Gastroesophageal sphincter (tissue), 4 donors: ENCODE measurements at places on chromosomes 4 and X. TPM values are rescaled to one million over a fixed set of nuclear protein-coding genes. Genes with fewer than 3 reads are reported as not detected.

The GPR82 gene
- total RNA-seq: not detected

The XAGE2 gene
- total RNA-seq: not detected

The GUCY1A1 gene
- total RNA-seq: 95.9 TPM

The KIF4A gene
- total RNA-seq: 0.47 TPM

The CTAG1A gene
- total RNA-seq: not detected

The FGG gene
- total RNA-seq: not detected

- no peaks in the 10 kb centered on the region for H3K4me1 ChIP-seq
- no peak overlapping the region for H3K4me3 ChIP-seq
- no peak for ATAC-seq
- H3K36me3 ChIP-seq: peaks cover 8% of the 10 kb centered on the region
- no peaks in the 10 kb centered on the region for H3K27me3 ChIP-seq
These were observed 75.4 kb upstream of the ANXA3 start for GRCh38 chr4:78476108-78476704.

DNA sequence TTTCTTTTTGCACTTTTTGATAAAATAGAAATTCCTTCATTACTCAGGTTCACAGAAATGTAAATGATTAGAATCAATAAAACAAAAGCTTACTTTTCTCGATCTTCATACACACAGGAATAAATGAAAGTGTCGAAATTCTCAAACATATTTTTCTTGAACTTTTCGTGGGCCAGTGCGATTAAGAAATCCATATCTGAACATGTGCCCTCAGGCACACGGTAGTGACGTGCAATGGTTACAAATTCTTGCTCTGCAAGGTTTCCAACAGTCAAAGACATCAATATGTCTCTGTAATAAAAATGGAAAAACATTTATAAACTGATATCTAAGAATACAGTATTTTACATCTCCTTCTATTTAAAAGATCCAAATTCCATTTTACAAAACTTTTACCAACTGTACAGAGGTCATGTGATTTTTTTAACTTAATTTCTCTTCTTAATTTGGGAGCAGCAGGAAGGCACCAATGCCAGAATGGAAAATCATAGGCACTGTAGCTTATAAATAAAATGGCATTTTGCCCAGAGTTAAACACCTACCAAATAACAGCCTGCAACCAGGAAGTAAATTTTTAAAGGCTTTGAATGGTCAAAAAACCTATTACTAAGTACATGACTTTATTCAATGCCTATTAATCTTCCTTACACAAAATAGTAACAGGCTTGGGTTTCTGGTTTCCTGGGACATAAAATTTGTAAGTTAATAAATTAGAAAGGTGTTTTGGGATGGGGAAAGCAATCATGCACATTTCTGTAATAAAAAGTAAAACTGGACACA lies 165.0 kb downstream of the EFHC2 start:
- no peaks in the 10 kb centered on the region for H3K4me1 ChIP-seq
- no peak overlapping the region for H3K4me3 ChIP-seq
- ATAC-seq: no peak
- no peaks in the 10 kb centered on the region for H3K27me3 ChIP-seq
- H3K36me3 ChIP-seq: no peaks in the 10 kb centered on the region
- H3K27ac ChIP-seq: no peak overlapping the region

GRCh38 chr4:7803992-7804755 lies 135.5 kb downstream of the AFAP1 start:
- ATAC-seq: peak; percentile 44
- no peaks in the 10 kb centered on the region for H3K36me3 ChIP-seq
- peaks cover 14% of the 10 kb centered on the region for H3K4me1 ChIP-seq
- peak overlapping the region; percentile 80 for H3K27ac ChIP-seq
- no peak overlapping the region for H3K4me3 ChIP-seq

DNA sequence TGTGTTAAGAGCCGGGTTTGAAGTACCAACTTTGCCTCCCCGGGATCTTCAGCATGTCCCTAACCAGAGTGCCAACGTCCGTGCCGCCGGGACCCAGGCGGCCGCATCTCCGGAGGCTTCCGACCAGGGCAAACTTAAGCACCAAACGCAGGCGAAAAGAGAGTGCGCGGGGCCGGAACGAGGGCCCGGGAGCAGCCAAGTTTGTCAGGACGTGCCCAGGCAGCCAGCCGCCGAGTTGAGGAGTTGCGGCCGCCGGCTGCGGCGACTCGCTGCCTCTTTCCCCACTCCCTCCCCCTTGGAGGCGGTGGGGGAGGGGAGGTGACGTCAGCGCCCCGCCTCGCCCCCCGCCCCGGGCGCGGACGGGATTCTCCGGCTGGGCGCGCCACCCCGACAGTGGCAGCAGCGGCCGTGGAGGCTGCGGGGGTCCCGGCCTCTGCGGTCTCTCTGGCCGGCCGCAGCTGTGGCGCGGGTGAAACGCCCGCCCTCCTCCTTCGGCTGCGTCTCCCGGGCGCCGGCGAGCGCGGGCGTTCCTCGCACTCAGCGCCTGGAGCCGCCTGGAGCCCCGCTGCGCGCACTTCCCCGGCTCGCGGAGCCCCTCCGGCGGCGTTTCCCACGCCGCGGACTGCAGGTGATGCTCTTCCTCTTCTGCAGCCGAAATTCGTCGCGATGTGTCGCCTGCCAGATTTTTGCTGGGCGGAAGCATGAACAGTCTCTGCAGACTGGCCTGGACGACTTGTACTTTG lies 2.9 kb upstream of the FAT1 start:
- H3K36me3 ChIP-seq: no peaks in the 10 kb centered on the region
- peak overlapping the region; percentile 92 for H3K4me3 ChIP-seq
- peak overlapping the region; percentile 95 for H3K27ac ChIP-seq
- H3K27me3 ChIP-seq: no peaks in the 10 kb centered on the region

- no peak overlapping the region for H3K27ac ChIP-seq
- H3K4me1 ChIP-seq: no peaks in the 10 kb centered on the region
- ATAC-seq: no peak
- H3K36me3 ChIP-seq: no peaks in the 10 kb centered on the region
These were observed 395.2 kb downstream of the MID1IP1 start for GRCh38 chrX:39196192-39197102.

GRCh38 chrX:123424546-123424945 lies 240.5 kb downstream of the GRIA3 start:
- H3K27ac ChIP-seq: no peak overlapping the region
- H3K27me3 ChIP-seq: no peaks in the 10 kb centered on the region
- no peak for ATAC-seq
- no peaks in the 10 kb centered on the region for H3K36me3 ChIP-seq
- no peaks in the 10 kb centered on the region for H3K4me1 ChIP-seq

- no peaks in the 10 kb centered on the region for H3K4me1 ChIP-seq
- H3K4me3 ChIP-seq: no peak overlapping the region
- H3K27me3 ChIP-seq: no peaks in the 10 kb centered on the region
- ATAC-seq: no peak
These were observed 188.9 kb upstream of the IL1RAPL1 start for GRCh38 chrX:28398342-28398741.

GRCh38 chr4:16448241-16448840 lies 222.1 kb upstream of the TAPT1 start:
- H3K4me1 ChIP-seq: no peaks in the 10 kb centered on the region
- H3K4me3 ChIP-seq: no peak overlapping the region
- ATAC-seq: no peak
- H3K27ac ChIP-seq: no peak overlapping the region
- no peaks in the 10 kb centered on the region for H3K27me3 ChIP-seq
- no peaks in the 10 kb centered on the region for H3K36me3 ChIP-seq

- H3K36me3 ChIP-seq: no peaks in the 10 kb centered on the region
- H3K4me3 ChIP-seq: no peak overlapping the region
- no peak overlapping the region for H3K27ac ChIP-seq
- H3K4me1 ChIP-seq: no peaks in the 10 kb centered on the region
These were observed 48.0 kb upstream of the TMEM164 start for GRCh38 chrX:109954955-109955354.

- H3K27me3 ChIP-seq: no peaks in the 10 kb centered on the region
- no peaks in the 10 kb centered on the region for H3K4me1 ChIP-seq
- no peak overlapping the region for H3K4me3 ChIP-seq
- H3K27ac ChIP-seq: no peak overlapping the region
- H3K36me3 ChIP-seq: no peaks in the 10 kb centered on the region
These were observed 173.9 kb downstream of the GRIA3 start for GRCh38 chrX:123357941-123358340.

GRCh38 chrX:129091097-129091496 lies 432.2 kb downstream of the SMARCA1 start:
- no peaks in the 10 kb centered on the region for H3K27me3 ChIP-seq
- no peak overlapping the region for H3K4me3 ChIP-seq
- ATAC-seq: no peak
- H3K36me3 ChIP-seq: no peaks in the 10 kb centered on the region
- H3K27ac ChIP-seq: no peak overlapping the region
- no peaks in the 10 kb centered on the region for H3K4me1 ChIP-seq

DNA sequence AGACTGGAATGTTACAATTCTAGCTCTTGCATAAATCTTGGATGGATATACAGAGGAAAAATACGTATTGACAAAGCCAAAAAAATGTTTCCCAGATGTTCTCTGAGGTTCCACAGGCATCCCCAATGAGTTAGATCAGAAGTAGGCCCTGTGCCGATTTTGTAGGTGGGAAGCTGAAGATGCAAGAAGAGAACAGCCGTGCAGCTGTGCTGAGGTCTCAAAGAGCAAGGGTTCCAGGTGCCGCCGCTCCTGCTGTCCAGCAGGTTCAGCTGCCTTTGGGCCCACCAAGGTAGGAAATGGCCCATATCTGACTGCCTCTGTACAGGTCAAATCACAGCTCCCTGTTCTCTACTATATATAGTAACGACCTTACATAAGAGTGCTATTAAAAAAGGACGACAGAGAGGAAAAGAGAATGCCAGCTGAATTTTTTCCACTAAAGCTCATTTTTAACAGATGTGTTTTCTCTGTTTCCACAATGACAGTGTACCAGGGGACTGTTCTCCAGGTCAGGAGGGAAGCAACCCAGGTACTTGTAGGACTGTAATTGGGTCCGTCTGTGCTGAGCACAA lies 155.6 kb downstream of the CBR4 start:
- H3K27ac ChIP-seq: peak overlapping the region; percentile 95
- ATAC-seq: peak; percentile 87
- H3K27me3 ChIP-seq: no peaks in the 10 kb centered on the region

DNA sequence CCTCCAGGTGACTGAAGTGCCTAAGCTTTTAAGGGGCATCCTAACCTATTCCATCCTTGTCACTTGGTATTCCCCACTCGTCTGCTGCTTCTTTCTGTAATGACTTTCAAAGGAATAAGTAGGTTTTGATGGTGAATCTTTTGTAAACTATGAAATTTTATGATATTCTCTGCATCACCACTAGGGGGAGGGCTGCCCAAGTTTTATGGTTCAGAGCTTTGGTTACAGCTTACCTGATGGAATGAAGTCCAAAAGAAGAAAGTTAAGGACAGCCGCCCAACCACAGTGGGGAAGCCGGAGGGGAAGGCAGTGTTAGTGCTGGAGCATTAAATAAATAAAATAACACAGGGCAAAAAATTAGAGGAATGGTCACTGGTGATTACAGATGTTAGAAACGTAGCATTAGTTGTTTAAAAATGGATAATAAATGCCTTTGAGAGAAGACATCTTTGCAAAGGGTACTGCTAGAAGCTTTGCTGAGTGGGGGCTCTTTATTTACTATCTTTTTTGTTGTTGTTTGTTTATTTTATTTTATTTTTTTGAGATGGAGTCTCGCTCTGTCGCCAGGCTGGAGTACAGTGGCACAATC lies 204.9 kb downstream of the GBA3 start:
- no peaks in the 10 kb centered on the region for H3K27me3 ChIP-seq
- no peak overlapping the region for H3K4me3 ChIP-seq
- H3K4me1 ChIP-seq: no peaks in the 10 kb centered on the region
- no peak for ATAC-seq
- no peak overlapping the region for H3K27ac ChIP-seq

DNA sequence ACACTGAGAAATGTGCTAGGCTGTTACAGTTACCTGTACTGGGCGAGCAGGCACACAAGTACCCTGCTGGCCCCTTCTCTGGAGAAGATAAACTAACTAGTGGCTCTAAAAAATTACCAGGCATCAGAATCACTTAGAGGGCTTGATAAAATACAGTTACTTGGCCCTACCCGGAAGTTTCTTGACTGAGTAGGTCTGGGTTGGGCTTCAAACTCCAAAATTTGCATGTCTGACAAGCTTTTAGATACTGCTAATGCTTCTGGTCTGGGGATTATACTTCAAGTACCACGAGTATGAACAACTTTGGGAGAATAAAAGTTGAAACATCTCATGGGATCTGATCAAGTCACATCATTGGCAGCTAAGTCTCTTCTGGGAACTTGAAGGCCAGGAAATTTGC lies 30.8 kb downstream of the CEP135 start:
- no peak overlapping the region for H3K4me3 ChIP-seq
- no peak overlapping the region for H3K27ac ChIP-seq
- ATAC-seq: no peak
- no peaks in the 10 kb centered on the region for H3K27me3 ChIP-seq
- H3K4me1 ChIP-seq: no peaks in the 10 kb centered on the region

- no peaks in the 10 kb centered on the region for H3K36me3 ChIP-seq
- peak overlapping the region; percentile 61 for H3K4me3 ChIP-seq
- H3K4me1 ChIP-seq: peaks cover 59% of the 10 kb centered on the region
- H3K27me3 ChIP-seq: no peaks in the 10 kb centered on the region
- peak overlapping the region; percentile 91 for H3K27ac ChIP-seq
These were observed 2.4 kb downstream of the CXXC4 start for GRCh38 chr4:104492183-104492771.

DNA sequence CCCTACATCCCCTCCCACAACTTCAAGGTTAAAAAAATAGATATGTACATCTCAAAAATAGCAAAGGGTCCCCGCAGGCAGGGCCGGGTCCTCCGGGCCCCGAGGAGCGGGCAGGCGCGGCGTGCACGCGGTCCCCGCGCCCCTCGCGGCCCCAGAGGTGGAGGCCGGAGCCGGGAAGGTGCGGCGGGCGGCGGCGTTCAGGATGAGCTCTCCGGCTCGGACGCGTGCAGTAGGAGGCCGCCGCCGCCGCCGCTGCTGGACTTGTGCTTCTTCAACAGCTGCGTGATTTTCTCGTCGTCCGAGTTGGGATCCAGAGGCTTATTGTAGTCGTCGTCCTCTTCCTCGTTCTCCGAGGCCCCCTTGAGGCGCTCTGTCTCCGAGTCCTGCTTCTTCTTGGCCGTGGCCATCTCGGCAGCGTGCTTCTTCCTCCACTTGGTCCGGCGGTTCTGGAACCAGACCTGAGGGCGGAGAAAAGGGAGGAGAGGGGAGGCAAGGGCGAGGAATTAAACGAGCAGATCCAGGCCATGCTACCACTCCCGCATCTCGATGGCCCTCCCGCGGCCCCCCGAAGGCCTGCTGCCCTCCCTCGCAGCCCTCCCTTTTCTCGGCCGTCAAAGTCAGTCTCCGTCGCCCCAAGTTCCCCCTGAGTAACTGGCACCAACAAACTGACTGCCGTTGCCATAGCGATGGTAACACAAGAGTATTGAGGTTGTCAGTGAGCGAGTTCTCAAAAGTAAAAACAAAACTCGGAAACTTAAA lies 5.8 kb downstream of the NKX6-1 start:
- peaks cover 78% of the 10 kb centered on the region for H3K4me1 ChIP-seq
- ATAC-seq: peak; percentile 26
- H3K27ac ChIP-seq: peak overlapping the region; percentile 94
- H3K4me3 ChIP-seq: peak overlapping the region; percentile 59
- H3K27me3 ChIP-seq: peaks cover 54% of the 10 kb centered on the region
